Subcutaneous preadipocyte (primary cell): ENCODE measurements at places on chromosomes 1 and 21. TPM values are rescaled to one million over a fixed set of nuclear protein-coding genes. Genes with fewer than 3 reads are reported as not detected.

FCRL5 gene
- not detected in 2 replicates for total RNA-seq

CCDC185 gene
- not detected in 2 replicates for total RNA-seq

MIXL1 gene
- total RNA-seq, result not detected in 2 replicates

MOV10 gene
- total RNA-seq, result 29.0 and 47.9 TPM in 2 replicates

RALGPS2 gene
- 67.6 and 181 TPM in 2 replicates for total RNA-seq

HPCAL4 gene
- not detected in 2 replicates for total RNA-seq

HCRTR1 gene
- total RNA-seq, result not detected in 2 replicates

LYPD8 gene
- total RNA-seq, result not detected in 2 replicates

OR6K3 gene
- not detected in 2 replicates for total RNA-seq

CD244 gene
- not detected in 2 replicates for total RNA-seq

ASCL5 gene
- total RNA-seq, result under 0.01 TPM in 1 of 2 replicates, not detected in the other

RIPK4 gene
- total RNA-seq, result under 0.01 TPM in 1 of 2 replicates, not detected in the other

DCST2 gene
- not detected in 2 replicates for total RNA-seq

OR2L13 gene
- total RNA-seq, result not detected in 2 replicates

RNPC3 gene
- total RNA-seq, result 15.1 and 18.7 TPM in 2 replicates

HSD3B1 gene
- total RNA-seq, result not detected in 2 replicates

NBPF20 gene
- 2.2 and 2.3 TPM in 2 replicates for total RNA-seq

CACNA1E gene
- not detected in 2 replicates for total RNA-seq

DOP1B gene
- 7.4 and 10.7 TPM in 2 replicates for total RNA-seq

USF1 gene
- total RNA-seq, result 43.7 and 44.0 TPM in 2 replicates

FCRLA gene
- total RNA-seq, result 1.6 and 1.8 TPM in 2 replicates

TNFRSF4 gene
- under 0.01 TPM in 1 of 2 replicates, not detected in the other for total RNA-seq

PDC gene
- 0.20 TPM in 1 of 2 replicates, not detected in the other for total RNA-seq

YY1AP1 gene
- 50.6 and 83.8 TPM in 2 replicates for total RNA-seq

TNFRSF1B gene
- 16.5 and 21.7 TPM in 2 replicates for total RNA-seq

LRRC53 gene
- not detected in 2 replicates for total RNA-seq

CCDC24 gene
- total RNA-seq, result 2.5 and 2.9 TPM in 2 replicates

PRRX1 gene
- 384 and 523 TPM in 2 replicates for total RNA-seq

CELF3 gene
- not detected in 2 replicates for total RNA-seq

CGN gene
- total RNA-seq, result under 0.01 TPM in 1 of 2 replicates, not detected in the other

SAMSN1 gene
- total RNA-seq, result not detected in 2 replicates

SPRR2E gene
- not detected in 2 replicates for total RNA-seq

HOOK1 gene
- not detected in 2 replicates for total RNA-seq

IPP gene
- 7.0 and 10.9 TPM in 2 replicates for total RNA-seq

KLHDC9 gene
- 0.20 and 0.73 TPM in 2 replicates for total RNA-seq

DNMT3L gene
- total RNA-seq, result not detected in 2 replicates

NIBAN1 gene
- total RNA-seq, result 71.7 and 85.6 TPM in 2 replicates

RAB3B gene
- total RNA-seq, result 0.73 and 4.1 TPM in 2 replicates

C8A gene
- total RNA-seq, result not detected in 2 replicates

ZSCAN20 gene
- total RNA-seq, result 7.7 and 8.8 TPM in 2 replicates

RAB42 gene
- total RNA-seq, result 3.3 and 8.5 TPM in 2 replicates

PROK1 gene
- not detected in 2 replicates for total RNA-seq

GBP5 gene
- total RNA-seq, result not detected in 2 replicates

TRAF3IP3 gene
- not detected in 2 replicates for total RNA-seq

TM2D1 gene
- total RNA-seq, result 26.8 and 36.7 TPM in 2 replicates

ATAD3C gene
- total RNA-seq, result 0.20 TPM in 1 of 2 replicates, not detected in the other

KANK4 gene
- not detected in 2 replicates for total RNA-seq

SLAMF8 gene
- total RNA-seq, result under 0.01 TPM in 1 of 2 replicates, not detected in the other

ZBED6 gene
- 22.0 and 27.2 TPM in 2 replicates for total RNA-seq

RPTN gene
- total RNA-seq, result not detected in 2 replicates

FCGR2B gene
- total RNA-seq, result not detected in 2 replicates

IQCC gene
- total RNA-seq, result 1.1 and 2.0 TPM in 2 replicates

ZSWIM5 gene
- 0.20 and 0.37 TPM in 2 replicates for total RNA-seq

LCE1F gene
- not detected in 2 replicates for total RNA-seq
